Right renal cortex interstitium (tissue), 3 donors: ENCODE measurements at places on chromosomes 2 and 18. TPM values are rescaled to one million over a fixed set of nuclear protein-coding genes. Genes with fewer than 3 reads are reported as not detected.

- no peak for DNase-seq
Measured at GRCh38 chr2:11411768-11412448, 54.1 kb downstream of the E2F6 start.

GRCh38 chr2:4258563-4258962 lies 555.2 kb downstream of the DCDC2C start:
- no peak for DNase-seq

DNA sequence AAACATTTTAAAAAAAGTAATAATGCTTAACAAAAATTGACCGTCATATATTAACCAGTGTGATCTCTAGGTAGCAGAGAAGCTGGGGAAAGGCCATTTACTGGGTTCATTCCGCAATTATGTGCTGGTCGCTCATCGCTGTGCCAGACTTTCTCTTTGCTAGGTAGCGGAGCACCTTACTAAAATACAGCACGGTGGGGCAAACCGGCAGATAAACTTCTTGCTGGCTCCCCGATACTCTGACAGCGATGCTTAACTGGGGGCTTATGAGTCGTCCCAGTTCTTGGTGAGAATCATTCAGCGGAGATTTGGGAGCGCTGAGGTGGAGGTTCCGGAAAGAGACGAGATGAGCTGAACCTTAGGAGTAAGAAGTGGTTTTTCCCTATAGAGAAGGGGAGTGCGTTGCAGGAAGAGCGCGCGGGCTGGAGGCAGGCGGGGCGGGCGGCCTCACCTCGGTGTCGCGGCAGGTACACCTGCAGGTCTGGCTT lies 605 bp downstream of the C2orf68 start:
- no peak for DNase-seq

- DNase-seq = no peak
Measured at GRCh38 chr2:49129034-49129433, 25.3 kb downstream of the FSHR start.

DNA sequence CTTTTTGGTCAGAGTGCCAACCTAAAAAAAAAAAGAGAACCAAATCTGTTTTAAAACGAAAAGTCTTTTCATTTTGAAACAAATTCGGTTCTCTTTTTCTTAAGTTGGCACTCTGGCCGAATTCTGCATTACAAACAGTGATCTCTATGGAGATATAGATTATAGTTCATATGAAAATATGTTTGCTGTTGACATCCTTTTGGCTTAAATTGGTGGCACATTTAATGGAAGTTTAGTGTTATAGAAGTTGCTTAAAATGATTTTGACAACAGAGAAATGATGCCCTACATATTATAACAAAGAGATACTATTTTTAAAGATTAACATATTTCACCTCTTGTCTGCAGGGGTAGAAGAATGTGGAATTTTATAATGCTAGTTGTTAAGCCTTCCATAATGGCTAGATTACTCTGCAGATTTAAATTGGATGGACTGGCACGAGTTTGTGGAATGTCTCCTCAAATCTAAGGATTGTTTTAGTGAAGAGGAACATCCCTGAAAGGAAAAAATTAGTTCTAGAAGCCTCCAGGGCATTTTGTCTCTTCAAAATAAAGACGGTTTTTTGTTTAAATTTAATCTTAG lies 222.9 kb upstream of the CDH2 start:
- DNase-seq = no peak

ITGB6 gene
- polyA plus RNA-seq = 19.6 TPM

NR4A2 gene
- polyA plus RNA-seq = 0.54 TPM

FHOD3 gene
- 39.8 TPM for polyA plus RNA-seq
